ENCODE measurements at places on chromosomes 12 and 14.

DNA sequence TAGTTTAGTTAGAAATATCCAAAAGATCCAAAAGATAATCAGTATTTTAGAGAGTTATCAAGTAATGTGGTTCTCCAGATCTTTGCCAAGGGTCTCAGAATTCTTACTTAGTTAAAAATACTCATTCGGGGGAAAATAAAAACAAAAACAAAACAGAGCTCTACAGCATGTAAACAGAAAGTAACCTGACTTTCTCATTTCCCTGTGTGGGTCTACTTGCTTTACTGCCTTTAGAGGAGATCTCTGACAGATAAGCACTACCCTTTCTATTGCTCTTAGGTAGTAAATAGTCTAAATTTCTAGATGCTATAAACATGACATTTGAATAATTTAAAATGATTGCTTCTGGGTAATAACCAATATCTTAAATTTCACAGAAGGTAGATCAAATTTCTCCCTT is 371.8 kb downstream of the RPL10L start:
- H3K27me3 ChIP-seq: no peaks in the 10 kb centered on the region
- no peak overlapping the region for H3K27ac ChIP-seq
- DNase-seq: no peak
- H3K4me3 ChIP-seq: no peak overlapping the region
- no peaks in the 10 kb centered on the region for H3K4me1 ChIP-seq

DNA sequence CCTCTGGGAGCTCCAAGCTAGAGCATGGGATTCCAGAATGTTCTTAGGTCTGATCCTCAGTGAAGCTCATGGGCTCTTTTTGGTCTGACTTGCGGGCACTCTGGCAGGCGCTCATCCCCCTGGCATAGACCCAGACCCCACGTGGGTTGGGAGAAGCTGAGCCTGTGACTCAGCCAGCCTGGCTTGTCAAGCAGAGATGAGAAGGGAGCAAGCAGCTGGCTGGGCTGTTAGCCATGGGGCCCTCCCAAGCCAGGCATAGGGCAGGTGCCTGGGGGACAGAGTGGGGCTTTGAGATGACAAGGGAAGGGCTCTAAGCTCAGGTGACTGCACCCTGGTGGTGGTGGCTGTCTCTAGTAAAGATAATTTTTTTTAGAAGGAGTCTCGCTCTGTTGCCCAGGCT is 80.3 kb upstream of the NOS1 start:
- H3K27me3 ChIP-seq: no peaks in the 10 kb centered on the region
- H3K4me1 ChIP-seq: no peaks in the 10 kb centered on the region
- no peaks in the 10 kb centered on the region for H3K36me3 ChIP-seq
- H3K27ac ChIP-seq: no peak overlapping the region
- H3K4me3 ChIP-seq: no peak overlapping the region
- DNase-seq: peak; percentile 0

GRCh38 chr12:122076743-122077495 is 1.6 kb upstream of the MLXIP start:
- H3K27me3 ChIP-seq: peaks cover 6% of the 10 kb centered on the region
- H3K27ac ChIP-seq: no peak overlapping the region
- H3K4me3 ChIP-seq: no peak overlapping the region
- H3K4me1 ChIP-seq: peaks cover 16% of the 10 kb centered on the region
- H3K36me3 ChIP-seq: no peaks in the 10 kb centered on the region
- DNase-seq: no peak

GRCh38 chr14:64762044-64763034 is 58.1 kb downstream of the PLEKHG3 start:
- H3K27me3 ChIP-seq: no peaks in the 10 kb centered on the region
- peak; percentile 92 for DNase-seq
- peak overlapping the region; percentile 72 for H3K27ac ChIP-seq
- H3K4me1 ChIP-seq: peaks cover 44% of the 10 kb centered on the region
- H3K4me3 ChIP-seq: no peak overlapping the region

DNA sequence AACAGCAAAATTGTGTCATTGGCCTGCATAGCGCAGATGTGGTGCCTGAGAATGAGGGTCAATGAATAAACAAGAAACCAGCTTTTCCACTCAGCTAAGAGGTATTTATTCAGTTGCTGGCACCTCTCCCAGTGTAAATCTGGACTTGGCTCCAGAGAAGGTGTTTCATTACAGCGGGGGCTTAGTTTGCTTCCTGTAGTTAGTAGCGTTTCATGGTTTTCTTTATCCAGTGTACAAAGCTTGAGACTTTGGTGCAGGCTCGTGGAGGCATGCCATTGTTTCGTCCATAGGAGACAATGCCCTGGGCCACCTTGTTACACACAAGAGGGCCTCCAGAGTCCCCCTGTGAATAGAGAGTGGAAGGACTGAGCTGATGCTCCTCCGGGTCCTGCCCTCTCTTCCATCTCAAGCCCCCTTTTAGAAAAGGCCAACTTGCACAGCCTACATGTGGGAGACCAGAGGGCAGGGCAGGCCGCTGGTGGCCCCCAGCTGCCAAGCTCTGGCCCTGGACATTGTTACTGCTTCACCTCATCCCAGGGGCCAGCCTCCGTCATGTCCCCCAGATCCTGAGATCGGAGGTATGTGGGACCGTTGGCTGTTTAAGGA is 3.0 kb downstream of the GZMB start:
- H3K4me1 ChIP-seq: no peaks in the 10 kb centered on the region
- DNase-seq: no peak
- no peaks in the 10 kb centered on the region for H3K27me3 ChIP-seq
- H3K36me3 ChIP-seq: no peaks in the 10 kb centered on the region
- H3K4me3 ChIP-seq: no peak overlapping the region
- no peak overlapping the region for H3K27ac ChIP-seq

- H3K27ac ChIP-seq: no peak overlapping the region
- no peak for DNase-seq
- H3K27me3 ChIP-seq: no peaks in the 10 kb centered on the region
- peaks cover 17% of the 10 kb centered on the region for H3K4me1 ChIP-seq
- H3K36me3 ChIP-seq: no peaks in the 10 kb centered on the region
These were observed 24.1 kb downstream of the DUSP16 start for GRCh38 chr12:12538535-12538934.

DNA sequence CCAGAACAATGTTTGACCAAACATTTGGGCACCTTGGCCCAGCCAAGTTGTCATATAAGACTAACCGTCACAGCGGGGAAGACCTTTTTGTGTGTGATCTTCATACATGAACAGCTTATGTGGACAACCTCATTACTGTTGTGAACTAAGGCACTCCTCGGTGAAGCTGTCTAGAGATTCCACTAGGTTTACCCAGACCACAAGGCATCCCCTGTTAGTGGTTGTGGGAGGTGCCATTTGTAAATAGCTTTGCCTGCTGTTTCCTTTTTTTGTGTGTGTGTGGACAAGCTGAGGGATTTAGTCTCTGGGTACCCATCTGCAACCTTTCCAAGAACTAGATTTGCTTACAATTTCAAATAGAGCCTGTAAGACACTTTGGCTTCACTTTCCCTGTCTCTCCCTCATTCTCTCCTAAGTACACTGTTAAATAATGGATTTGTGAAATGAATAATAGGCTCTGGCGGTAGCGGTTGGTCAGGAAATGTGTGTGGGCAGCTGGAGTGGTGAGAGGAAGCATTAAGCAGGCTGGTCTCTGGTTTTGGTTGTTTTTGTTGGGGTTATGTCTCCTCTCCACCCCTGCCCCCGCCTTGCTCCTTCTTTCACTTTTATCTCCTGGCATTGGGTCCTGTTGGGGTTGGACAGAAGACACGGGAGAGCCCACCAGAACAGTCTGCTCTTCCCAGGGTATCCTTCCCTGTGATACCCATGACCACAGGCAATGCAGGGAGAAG is 727.6 kb downstream of the VRK1 start:
- no peak for DNase-seq
- H3K36me3 ChIP-seq: no peaks in the 10 kb centered on the region
- H3K27me3 ChIP-seq: no peaks in the 10 kb centered on the region

DNA sequence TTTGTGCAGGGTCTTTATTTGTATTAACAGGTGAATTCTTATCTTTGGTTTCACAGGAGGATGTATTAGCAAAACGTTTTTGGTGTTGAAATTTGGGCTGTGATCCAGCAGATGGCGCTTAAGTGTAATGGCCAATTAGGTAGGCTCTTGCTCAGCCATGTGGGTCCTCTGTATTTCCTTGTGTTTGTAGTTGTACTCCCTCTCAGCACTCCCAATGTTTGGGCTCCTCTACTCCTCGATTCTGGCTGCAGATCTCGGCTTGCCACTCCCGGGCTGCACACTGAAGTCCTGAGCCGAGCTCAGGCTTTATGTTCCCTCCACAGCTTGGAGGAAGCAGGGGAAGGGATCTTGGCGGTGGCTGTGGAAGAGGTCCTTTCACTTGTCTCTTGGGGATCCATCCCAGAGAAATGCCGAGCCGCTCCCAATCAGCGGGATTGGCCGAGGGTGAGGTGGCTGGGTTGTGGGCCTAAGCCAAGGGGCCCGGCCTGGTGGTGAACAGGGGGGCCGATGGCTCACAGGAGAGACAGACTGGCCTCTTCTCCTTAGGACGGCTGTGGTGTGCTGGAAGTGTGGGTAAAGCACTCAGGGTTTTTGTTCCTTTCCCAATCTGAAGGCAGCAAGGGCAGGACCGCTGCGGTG is 133.7 kb downstream of the AEBP2 start:
- no peak overlapping the region for H3K4me3 ChIP-seq
- H3K27ac ChIP-seq: no peak overlapping the region
- DNase-seq: peak; percentile 73
- H3K36me3 ChIP-seq: no peaks in the 10 kb centered on the region

DNA sequence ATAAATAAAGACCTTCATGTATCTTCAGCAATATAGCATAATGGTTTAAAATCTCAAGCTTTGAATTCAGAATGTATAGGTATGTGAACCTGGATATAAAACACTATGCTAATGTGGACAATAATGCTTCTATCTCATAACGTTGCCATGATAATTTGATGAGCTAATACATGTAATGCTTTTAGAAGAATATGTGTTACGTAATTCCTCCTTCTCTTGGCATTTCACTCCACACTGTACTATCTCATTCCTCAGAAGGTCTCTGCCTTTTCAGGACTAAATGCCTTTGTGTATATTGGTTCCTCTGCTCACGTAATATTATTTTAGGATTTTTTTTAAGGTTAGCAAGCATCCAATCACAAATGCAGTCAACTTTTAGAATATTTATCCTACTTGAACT is 86.5 kb downstream of the FOXA1 start:
- H3K36me3 ChIP-seq: no peaks in the 10 kb centered on the region
- no peak overlapping the region for H3K27ac ChIP-seq
- H3K27me3 ChIP-seq: no peaks in the 10 kb centered on the region
- H3K4me3 ChIP-seq: no peak overlapping the region
- no peaks in the 10 kb centered on the region for H3K4me1 ChIP-seq
- peak; percentile 19 for DNase-seq

DNA sequence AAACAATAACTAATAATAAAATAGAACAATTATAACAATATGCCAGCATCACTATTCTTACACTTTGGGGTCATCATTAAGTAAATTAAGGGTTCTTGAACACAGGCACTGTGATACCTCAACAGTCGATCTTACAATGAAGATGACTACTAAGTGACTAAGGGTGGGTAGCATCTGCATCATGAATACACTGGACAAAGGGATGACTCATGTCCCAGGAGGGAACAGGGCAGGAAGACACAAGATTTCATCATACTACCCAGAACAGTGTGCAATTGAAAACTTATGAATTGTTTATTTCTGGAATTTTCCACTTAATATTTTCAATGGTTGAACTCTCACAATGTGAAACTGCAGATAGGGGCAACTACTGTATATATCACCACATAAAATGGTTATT is 19.7 kb downstream of the TSPAN19 start:
- H3K27me3 ChIP-seq: no peaks in the 10 kb centered on the region
- no peaks in the 10 kb centered on the region for H3K36me3 ChIP-seq
- no peak overlapping the region for H3K27ac ChIP-seq
- no peak for DNase-seq
- H3K4me3 ChIP-seq: no peak overlapping the region
- H3K4me1 ChIP-seq: no peaks in the 10 kb centered on the region

DNA sequence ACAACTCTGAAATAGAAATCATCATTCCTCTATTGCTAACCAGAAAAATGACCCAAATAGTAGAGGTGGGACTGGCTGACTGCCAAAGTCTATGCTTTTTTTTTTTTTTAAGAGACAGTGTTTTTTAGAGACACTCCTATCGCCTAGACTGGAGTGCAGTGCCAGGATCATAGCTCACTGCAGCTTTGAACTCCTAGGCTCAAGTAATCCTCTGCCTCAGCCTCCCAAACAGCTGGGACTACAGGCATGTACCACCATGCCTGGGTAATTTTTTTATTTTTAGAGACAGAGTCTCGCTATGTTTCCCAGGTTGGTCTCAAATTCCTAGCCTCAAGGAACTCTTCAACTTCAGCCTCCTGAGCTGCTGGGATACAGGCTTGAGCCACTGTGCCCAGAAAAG is 19.2 kb downstream of the NR2C1 start:
- peak; percentile 11 for DNase-seq
- peaks cover 43% of the 10 kb centered on the region for H3K36me3 ChIP-seq
- H3K4me3 ChIP-seq: no peak overlapping the region
- H3K27me3 ChIP-seq: no peaks in the 10 kb centered on the region
- H3K4me1 ChIP-seq: no peaks in the 10 kb centered on the region
- H3K27ac ChIP-seq: no peak overlapping the region

- H3K27ac ChIP-seq: no peak overlapping the region
- peaks cover 21% of the 10 kb centered on the region for H3K36me3 ChIP-seq
- H3K27me3 ChIP-seq: no peaks in the 10 kb centered on the region
- H3K4me3 ChIP-seq: no peak overlapping the region
- no peaks in the 10 kb centered on the region for H3K4me1 ChIP-seq
These were observed 55.7 kb downstream of the PCNX1 start for GRCh38 chr14:70962935-70963334.

DNA sequence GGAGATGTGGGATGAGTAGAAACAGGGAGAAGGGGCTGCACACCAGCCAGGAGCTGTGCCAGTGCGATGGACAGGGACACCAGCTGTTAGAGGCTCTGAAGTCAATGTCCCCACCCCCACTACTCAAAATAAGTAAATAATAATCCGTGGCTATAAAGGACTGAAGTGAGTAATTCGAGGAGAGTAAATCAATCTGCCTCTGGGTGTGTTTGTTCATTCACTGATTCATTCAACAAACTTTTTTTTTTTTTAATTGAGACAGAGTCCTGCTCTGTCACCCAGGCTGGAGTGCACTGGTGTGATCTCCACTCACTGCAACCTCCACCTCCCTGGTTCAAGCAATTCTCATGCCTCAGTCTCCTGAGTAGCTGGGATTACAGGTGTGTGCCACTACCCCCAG is 363.6 kb downstream of the TMEM132D start:
- no peak overlapping the region for H3K27ac ChIP-seq
- no peaks in the 10 kb centered on the region for H3K36me3 ChIP-seq
- H3K4me1 ChIP-seq: no peaks in the 10 kb centered on the region

GRCh38 chr12:41213107-41213506 is 25.0 kb downstream of the PDZRN4 start:
- DNase-seq: no peak
- no peak overlapping the region for H3K4me3 ChIP-seq
- H3K27ac ChIP-seq: no peak overlapping the region
- no peaks in the 10 kb centered on the region for H3K27me3 ChIP-seq
- H3K4me1 ChIP-seq: no peaks in the 10 kb centered on the region

DNA sequence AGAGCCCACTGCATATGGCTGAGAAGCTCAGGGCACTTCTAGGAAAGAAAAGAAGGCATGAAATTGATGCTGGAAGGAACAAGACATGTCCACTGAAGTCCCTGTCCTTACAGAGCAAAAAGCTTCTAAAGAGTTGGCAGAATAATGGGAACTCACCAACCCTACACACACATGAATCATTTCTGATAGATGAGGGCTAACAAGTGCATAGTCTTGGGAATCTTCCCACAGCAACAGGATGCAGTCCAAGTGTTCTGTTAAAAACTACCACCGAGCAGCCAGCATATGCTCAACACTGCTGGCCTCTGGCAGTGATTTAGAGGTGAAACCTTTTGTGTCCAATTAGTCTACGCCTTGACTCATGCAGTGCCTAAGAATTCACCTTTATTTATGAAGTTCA is 44.8 kb downstream of the RHOJ start:
- H3K36me3 ChIP-seq: no peaks in the 10 kb centered on the region
- no peaks in the 10 kb centered on the region for H3K4me1 ChIP-seq
- DNase-seq: peak; percentile 41
- no peak overlapping the region for H3K27ac ChIP-seq
